EH (cell line): ENCODE measurements at places on chromosomes 7 and 10.

- DNase-seq: peak; percentile 62
These were observed 264.1 kb downstream of the OTUD1 start for GRCh38 chr10:23702977-23703414.

DNA sequence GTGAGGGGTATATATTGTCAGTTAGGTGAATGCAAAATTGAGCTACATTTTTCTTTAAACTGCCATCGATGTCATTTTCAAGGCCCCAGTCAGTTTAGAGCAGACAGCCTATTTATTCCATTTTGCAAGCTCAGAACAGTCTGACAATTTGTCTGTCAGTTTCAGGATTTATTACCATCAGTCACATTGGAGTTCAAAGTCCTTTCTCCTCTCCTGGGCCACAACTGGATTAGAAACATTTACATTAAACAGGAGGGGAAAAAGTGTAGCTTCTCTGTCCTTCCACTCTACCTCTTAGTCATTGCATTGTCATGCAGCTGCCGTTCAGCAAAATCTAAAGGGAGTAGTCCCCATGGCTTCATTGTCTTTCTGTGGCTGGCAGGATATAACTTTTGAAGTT lies 3.5 kb upstream of the GHITM start:
- DNase-seq: no peak

- peak; percentile 25 for DNase-seq
These were observed 22.2 kb upstream of the LYZL1 start for GRCh38 chr10:29266641-29267040.

GRCh38 chr7:66537876-66538275 lies 90.8 kb upstream of the KCTD7 start:
- no peak for DNase-seq

- DNase-seq: no peak
These were observed 121.7 kb downstream of the WDFY4 start for GRCh38 chr10:48806342-48806741.
